ENCODE measurements at places on chromosomes 6 and 20. TPM values are rescaled to one million over a fixed set of nuclear protein-coding genes. Genes with fewer than 3 reads are reported as not detected.

MICB gene
- total RNA-seq = 2.1 TPM

ZSCAN23 gene
- 2.0 TPM for total RNA-seq

DNA sequence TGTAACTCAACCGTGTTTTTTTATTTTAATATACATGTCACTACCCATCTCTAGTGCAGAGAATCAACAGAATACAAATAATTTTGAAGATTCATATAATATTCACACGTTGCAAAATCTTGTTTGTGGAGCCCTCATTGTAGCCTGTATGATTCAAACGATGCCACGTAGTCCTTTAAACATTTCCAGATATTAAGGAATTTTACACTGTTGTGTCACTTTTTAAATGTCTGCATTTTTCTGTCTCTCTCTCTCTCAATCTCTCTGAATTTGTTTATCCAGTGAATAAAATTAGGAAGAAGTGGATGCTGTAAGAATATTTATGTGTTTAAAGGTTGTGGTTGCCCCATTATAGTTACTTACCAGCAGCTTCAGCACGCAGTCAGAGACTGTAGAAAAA, 262.0 kb downstream of the PAX1 start:
- DNase-seq = no peak

- DNase-seq = no peak
Observed at GRCh38 chr6:168563656-168564055, 122.7 kb downstream of the SMOC2 start.

FOXF2 gene
- not detected for total RNA-seq

DNA sequence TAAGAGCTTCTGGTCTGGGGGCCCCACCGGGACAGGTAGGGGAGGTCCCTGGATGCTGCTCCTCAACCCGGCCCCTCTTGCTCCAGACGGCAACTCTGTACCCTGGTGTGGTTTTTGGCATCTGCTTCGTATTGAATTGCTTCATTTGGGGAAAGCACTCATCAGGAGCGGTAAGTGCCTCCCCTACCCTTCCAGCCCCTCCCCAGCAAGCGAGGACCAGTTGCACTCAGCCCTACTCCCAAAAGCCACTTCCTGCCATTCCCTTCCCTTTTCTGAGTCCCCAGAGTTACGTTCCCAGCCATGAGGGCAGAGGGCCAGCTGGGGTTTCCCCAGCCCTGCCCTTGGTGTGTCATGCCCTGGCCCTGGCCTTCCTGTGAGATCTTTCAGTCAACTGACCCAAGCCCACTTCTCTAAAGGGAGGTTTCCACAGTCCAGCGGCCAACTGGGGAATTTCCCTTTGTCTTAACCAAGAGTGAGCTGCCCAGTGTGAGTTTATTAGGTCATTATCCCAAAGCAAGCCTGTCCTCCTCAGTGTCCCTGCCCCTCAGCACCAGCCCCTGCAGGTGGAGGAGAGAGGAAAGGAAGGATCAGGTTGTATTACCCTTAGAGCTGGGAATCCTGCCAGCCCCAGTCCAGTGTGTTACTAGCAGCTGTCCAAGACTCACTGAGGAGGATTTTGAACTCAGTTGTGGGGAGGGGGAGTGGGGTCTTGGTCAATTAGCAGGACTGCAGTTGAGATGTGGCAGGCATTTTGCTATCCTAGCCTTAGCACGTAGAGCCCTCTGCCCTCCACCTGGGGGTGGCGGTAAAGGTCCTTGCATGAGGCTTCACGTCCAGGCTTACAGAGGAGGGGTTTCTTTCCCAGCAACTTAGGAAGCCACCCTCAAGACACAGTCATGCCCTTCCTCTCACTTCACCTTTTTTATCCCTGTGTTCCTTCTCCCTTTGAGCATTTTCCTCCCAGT, 45.8 kb downstream of the TM9SF4 start:
- peak; percentile 93 for DNase-seq

DNA sequence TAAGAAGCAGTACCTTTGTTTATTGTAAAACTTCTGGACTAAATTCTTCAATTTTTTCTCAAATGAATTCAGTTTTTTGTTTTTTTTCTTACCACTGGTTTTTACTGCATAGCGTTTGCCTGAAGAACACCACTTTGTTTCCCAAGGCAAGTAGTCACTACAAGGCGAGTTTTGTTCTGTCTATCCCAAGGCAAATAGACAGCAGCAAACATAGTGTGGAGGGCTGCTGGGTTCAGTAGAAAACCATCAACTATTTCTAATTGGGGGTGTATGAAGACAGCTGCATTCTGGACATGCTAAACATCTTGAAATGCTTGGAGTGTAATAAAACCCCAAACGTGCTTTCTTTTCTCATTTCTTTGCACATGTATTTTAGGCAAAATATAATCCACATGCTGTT, 197.4 kb downstream of the ESR1 start:
- DNase-seq = peak; percentile 14

DNA sequence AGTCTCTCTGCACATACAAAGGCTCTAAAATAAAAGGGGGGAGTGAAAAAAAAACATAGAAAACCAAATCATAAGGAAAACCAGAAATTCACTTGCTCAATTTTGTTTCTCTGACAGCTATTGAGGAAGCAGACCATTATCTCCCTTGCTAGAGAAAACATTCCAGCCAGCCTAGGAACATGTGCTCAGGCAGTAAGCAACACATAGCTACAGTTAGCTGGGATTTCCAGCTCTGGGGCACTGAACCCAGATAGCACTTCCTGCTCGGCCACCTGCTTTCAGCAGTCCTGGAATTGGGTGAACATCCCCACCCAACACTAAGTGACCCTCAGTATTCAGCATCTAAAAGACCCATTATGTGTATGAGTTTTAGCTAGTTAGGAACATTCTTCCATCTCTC, 61.3 kb downstream of the TNFRSF21 start:
- peak; percentile 32 for DNase-seq

DNA sequence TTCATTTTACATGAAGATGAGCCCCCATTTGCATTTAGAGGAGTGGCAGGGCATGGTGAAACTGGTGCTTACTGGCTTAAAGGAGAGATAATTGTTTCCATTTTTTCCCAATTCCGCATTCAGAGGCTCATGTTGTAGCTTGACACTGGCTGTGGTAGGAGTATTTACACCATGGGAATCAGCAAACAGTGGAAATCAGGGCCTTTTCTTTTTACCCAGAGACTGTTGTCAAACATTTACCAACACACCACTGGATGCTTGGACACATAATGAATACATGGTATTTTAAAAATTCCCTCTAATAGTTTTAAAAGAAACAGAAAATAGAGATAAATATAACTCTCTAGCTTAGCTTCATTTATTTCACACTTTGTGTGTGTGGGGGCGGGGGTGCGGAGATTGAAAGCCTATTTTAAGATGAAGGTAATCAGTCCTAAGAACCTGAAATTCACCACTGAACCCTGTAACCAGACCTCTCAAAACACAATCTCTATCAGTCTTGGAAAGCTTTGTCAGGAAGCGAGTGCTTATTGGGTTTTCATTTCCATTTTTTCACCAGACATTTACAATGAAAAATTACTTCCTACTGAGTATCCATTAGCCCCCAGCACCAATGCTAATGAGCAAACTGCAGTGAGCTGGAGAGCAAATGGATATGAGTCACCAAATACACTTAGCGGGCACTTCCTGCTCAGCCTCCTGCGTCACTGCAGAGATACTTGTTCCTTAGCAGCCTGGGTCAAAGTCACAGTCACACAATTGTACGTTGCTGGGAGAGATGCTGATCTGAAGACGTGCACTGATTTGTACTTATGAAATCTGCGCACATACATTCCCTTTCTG, 532.0 kb downstream of the BCKDHB start:
- DNase-seq = peak; percentile 72

BEND3 gene
- total RNA-seq = 2.6 TPM

NNAT gene
- total RNA-seq = 0.19 TPM

CST2 gene
- total RNA-seq = not detected
